ENCODE measurements at places on chromosomes 12 and 14.

- DNase-seq = no peak
Measured at GRCh38 chr12:80230068-80230467, 130.7 kb downstream of the OTOGL start.

DNA sequence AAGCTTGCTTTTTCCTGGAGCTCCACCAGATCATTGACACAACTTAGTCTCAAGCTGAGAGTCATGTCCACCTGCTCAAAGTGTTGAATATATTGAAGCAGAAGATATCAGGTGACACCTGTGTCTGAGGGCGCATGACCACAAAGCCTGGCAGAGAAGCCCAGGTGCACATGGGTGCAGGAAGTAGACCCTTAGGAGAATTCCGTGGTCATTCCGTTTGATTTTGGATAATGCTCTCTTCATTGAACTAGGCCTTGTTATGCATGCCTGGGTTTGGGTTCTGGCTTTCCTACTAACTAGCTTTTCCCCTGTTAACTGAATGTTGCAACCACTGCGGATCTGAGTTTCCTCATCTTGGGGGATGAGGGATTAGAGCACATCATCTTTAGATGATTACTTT lies 7.1 kb downstream of the ARHGDIB start:
- no peak for DNase-seq

- DNase-seq = no peak
Measured at GRCh38 chr14:56794557-56795283, 15.6 kb downstream of the OTX2 start.

DNA sequence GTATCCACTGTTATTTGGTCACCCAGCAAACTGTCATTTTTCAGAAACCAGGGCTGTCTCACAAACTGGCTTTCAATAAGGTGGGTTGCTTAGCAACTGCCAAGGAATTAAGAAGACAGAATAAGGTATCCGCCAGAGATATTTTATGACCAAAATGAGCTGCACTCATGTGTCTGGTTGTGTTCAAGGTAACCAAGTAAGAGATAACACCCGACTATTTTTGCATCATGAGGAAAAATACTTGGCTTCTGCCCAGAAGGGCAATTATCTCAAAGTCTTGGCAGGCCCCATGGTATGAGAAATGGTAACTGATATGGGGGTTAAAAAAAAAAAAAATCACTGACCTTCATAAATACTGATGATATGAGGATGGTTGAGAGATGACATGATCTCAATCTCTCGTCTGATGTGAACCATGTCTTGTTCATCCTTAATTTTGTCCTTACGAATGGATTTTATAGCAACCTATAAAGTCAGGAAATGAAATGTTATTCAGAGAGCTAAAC lies 32.6 kb downstream of the NUAK1 start:
- peak; percentile 44 for DNase-seq

DNA sequence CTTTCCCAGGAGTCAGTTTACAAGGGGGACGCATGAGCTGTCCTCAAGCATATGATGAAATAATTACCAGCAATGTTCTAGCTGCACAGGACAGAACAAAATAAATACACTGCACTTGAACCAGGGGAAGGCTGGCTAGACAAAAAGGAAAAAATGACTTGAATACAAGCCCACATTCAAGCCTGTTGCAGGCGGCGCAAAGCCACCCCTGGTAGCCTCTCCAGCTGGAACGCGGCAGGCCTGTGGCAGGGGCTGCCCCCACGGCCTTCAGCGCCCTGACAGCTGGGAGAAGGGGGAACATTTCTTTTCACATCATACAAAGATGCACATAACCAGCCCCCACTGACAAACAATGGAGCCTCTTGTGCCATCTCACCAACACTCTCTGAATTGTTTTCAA lies 57.1 kb downstream of the TRAFD1 start:
- DNase-seq = no peak

DNA sequence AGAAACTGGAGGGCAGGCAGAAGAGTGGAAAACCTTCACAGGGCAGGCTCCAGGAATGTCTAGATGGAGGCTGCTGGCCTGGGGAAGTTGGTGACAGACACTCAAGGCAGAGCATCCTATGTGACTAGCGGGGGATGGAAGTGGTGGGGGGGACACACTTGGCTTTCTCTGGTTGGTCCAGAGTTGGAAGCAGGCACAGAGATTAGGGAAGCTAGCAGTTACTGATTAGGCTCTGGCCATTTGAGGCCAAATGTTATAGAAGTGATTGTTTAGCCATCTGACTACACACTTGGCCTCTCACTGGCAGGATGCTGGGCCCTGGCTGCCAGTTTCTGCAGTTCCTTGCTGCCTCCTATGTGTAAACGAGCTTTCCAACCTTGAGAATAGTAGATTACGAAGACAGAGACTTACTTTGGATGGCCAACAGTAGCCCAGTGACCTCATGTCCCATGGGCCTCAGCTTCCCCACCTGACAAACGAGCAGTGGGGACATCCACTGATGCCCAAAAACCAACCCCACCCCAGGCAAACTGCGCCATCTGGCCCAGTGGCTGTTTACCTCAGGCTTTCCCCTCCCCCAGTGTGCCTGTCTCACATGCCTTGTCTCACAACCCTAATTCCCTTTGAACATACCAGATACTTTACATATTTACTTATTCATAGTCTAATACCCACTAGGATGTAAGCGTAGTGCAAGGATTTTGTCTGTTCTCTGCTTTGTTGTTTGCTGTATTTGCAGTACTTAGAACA lies 102.7 kb downstream of the PAPLN start:
- no peak for DNase-seq

DNA sequence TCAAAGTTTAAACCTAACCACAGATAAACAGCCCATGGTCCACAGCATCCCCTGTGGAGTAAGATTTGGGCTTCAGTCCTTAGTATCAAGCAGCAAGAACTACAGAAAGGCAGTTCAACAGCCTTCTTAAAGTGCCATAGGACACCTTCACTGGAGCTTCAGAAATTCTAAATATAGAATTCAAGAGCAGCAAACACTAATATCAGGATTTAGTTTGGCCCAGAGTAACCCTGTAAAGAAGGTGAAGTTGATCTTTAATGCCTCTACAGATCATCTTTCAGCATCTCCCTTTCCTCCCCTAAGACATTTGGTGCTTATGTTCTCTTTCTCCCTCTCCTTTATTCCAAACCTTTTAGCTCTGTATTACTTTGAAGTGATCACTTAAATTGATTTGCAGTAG lies 59.5 kb upstream of the ARHGAP5 start:
- DNase-seq = no peak

DNA sequence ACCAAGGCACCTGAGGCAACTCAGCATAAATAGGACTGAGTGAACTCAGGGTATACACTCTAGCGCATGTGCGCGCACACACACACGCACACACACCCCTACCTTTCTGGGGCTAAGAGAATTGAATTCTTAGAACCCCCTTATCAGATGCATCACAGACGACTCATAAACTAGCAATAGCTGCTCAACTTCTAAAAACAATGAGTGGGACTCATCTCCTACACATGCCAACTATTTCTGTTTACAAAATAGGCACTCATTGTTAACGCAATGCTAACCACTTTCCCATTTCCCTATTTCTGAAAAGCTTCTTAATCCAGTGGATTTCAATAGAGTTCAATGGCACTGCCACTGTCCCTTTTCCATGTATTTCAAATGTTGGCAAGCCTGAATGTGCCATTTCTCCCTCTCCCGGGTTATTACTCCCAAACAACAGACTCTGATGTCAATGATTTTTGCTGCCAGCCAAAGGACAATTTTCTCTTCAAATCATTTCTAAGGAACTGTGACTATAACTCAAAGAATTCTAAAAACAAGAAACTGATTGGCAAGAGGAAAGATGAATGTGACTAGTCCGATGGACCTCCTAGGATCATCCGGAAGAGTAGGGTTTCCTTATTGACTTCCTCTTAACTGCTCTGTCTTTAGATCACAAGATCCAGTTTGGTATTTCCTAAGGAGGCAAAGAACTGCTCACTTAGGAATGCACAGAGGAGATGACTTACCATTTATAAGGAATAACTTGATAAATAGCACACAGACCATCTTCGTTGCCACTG lies 48.8 kb downstream of the SLC38A1 start:
- peak; percentile 93 for DNase-seq

DNA sequence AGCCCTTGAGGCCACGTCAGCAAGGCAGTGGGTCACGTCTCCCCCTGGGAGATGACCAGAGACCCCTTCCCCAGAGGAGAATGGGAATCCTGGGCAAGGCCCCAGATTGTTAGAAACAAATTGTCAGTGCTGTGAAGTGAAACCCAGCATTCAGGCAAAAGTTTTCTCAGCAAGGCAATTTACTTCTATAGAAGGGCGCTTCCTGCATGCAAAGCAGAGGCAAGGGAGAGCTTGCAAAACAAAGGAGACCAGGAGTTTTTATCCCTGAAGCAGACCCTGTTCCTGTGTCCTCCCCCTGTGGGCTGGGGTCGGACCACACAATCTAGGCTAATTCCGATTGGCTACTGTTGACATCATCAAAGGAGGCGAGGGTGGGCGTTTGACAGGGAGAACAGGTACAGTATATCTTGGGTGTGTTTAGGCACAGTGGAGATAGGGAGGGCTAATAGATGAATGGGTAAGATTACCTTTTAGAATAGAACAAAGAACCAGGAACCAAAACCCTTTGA lies 114.2 kb downstream of the RIN3 start:
- DNase-seq = no peak

DNA sequence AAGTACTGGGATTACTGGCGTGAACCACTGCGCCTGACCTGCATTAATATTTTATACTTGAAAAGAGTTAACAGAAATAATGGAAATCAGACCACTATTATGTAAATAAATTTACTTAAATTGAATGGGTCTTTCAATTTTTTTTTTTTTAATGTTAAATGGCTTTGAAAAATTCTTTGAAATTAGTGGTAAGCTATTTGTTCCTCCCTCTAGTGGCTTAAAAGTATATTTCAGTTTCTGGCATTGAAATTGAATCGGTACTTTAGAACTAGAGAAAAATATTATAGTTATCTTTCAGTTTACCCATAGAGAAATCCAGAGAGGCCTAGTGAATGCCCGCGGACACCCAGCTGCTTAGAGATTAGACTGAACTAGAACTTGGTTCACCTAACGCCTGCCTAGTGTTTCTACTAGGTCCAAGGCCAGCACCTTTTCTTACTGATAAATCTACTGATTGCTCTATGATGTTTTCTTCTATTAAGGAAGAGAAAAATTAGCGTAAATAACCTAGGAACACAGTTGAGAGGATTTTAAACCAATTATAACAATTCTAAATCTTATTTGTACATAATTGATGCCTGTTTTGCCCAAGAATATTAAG lies 106.5 kb downstream of the EML1 start:
- DNase-seq = peak; percentile 59

- peak; percentile 84 for DNase-seq
Measured at GRCh38 chr14:32252030-32252670, 49.1 kb upstream of the RNU6-8 start.

- DNase-seq = no peak
Measured at GRCh38 chr12:92619026-92619425, 83.8 kb upstream of the PLEKHG7 start.

GRCh38 chr12:1531153-1531653 lies 63.2 kb downstream of the FBXL14 start:
- DNase-seq = no peak

DNA sequence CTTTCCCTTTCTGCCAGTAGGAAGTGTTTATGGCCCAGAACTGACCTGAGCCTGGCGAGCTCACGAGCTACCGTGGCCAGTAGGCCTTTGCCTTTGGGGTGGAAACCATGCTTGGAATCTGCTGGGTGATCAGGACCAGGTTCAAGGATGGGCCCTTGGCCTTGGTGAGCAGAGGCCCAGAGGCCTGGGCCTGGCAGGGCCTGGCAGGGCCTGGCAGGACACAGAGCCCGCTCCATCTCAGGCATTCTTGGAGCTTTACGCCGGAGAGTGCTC lies 184.8 kb upstream of the RTL1 start:
- no peak for DNase-seq

DNA sequence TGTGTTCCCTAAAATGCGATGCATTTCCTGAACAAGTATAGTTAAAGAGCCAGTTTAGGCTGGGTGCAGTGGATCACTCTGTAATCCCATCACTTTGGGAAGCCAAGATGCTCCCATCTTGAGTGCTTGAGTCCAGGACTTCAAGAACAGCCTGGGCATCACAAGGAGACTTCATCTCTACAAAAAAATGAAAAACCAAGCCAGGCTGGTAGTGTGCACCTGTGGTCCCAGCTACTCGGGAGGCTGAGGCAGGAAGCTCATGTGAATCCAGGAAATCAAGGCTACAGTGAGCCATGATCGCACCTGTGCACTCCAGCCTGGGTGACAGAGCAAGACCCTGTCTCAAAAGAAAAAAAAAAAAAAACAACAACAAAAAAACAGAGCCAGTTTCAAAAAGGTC lies 26.3 kb downstream of the HECTD1 start:
- DNase-seq = no peak

GRCh38 chr14:60753264-60754119 lies 18.9 kb downstream of the MNAT1 start:
- DNase-seq = no peak

- DNase-seq = no peak
Measured at GRCh38 chr12:15707516-15708199, 81.5 kb downstream of the EPS8 start.

- DNase-seq = peak; percentile 46
Measured at GRCh38 chr14:45426685-45427282, 173.8 kb upstream of the MIS18BP1 start.

DNA sequence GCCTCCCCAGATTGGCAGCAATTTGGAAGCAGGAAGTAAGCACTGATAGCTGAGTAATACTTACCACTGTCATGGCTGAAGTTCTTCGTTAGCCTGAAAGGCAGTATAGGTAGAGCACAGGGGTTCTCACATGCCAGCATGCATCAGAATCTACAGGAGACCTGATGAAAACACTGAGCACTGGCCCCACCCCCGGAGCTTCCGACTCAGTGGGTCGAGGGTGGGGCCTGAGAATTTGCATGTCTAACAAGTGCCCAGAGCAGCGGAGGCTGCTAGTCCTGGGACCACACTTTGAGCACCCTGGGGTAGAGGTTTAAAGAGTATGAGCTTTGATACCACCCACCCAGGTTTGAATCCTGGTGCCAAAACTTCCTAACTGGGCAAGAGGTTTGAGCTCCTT lies 89.6 kb downstream of the FBXW8 start:
- DNase-seq = no peak

DNA sequence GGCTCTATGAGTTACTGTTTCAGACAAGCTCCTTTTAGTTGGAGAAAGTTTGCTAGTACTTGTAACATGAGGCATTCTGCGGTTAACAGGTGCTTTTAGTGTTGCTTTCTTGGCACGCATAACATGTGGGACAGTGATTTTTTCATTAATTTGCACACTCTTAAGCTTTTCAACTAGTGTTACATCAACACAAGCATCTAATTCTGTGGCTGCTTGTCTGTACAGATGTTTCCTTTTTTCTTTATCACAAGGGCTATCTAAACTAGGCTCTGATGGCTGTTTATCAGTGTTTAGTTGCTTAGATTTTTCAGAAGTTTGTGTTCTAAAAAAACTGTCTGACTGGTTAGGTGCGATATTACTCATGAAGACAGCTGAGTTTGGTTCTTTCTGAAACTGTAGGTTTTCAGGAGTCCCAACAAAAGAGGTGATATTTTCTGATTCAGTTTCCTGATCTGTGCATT lies 120.1 kb downstream of the RALGAPA1 start:
- DNase-seq = no peak
